Stimulated activated CD8-positive, alpha-beta memory T cell treated with anti-CD3 and anti-CD28 coated beads, Interleukin-15, amount 100 ng/mL, for 48 hours (primary cell): ENCODE measurements at places on chromosomes 2 and 18.

DNA sequence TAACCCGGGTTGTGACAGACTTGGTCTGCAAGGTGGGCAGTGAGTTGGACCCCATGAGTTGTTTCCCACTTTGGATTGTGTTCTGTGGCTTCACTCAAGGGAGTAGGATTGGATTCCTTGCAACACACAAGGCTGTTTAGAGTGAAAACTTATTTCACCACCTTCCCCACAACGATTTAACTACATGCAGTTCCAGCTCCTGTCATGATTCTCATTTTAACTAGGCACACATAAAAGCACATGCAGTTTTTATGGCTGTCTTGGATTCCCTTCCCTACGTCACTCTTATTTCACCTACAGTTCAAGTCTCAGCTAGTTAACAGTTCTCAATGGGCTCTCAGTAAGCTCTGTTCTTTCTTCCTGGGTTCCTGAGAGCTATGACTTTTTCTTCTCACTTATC is 15.9 kb downstream of the EFEMP1 start:
- no peak for DNase-seq

- DNase-seq: no peak
Measured at GRCh38 chr2:237551071-237551574, 15.3 kb upstream of the PRLH start.

DNA sequence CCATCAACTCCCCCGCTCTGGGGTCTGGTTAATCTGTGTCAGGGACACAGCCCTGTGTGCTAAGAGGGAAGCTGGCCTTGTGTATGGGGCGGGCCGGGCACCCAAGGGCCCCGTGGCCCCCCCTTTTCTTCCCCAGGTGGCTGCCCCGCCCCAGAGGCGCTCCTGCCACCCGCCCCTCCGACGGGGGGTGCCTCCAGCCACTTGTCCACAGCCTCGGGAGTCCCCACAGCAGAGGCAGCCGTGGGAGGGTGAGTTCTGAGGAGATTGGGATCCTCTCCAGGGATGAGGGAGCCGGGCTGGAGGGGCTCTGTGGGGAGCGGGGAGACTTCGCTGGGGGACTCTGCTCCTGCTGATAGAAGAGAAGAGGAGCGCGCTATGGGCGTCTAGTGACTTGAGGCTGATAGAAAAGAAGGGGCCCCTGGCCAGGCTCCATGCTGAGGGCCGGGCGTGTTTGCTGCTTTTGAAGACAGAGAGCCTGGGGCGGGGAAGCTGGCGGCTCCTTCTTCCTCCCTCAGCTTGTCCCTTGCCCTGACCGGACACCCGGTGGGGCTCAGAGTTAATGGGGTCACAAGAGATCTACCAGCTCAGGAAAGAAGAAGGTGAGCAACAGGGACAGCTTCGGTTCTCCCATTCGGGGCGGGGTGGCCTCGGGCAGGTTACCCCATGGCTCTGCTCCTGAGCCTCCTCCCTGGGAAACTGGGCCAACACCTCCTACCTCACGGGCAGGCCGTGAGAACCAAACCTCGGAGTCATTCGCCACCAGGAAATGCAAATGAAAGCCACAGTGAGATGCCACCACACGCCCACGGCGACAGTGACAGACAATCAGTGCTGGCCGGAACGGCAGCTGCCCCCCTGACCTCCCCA is 89.4 kb upstream of the TAF1B start:
- DNase-seq: peak; percentile 40

GRCh38 chr18:79260023-79260422 is 135.7 kb upstream of the NFATC1 start:
- no peak for DNase-seq

DNA sequence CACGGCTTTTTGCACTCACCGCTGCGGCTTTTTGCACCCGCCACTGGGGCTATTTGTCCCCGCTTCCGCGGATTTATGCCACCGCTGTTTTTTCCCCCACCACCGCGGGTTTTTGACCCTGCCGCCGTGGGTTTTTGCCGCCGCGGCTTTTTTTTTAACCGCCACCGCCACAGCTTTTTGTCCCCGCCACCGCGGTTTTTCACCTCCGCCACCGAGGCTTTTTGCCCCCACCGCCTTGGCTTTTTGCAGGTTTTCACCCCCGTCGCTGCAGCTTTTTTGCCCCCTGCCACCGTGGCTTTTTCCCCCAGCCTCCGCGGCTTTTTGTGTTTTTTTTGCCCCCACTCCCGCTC is 2796.7 kb upstream of the TEKT4 start:
- DNase-seq: no peak

GRCh38 chr2:157173740-157174184 is 83.7 kb upstream of the GALNT5 start:
- no peak for DNase-seq

- DNase-seq: no peak
Measured at GRCh38 chr18:47441914-47442313, 190.5 kb upstream of the SKOR2 start.

- no peak for DNase-seq
Measured at GRCh38 chr2:174340400-174341292, 5.9 kb downstream of the SP9 start.
